ENCODE measurements at places on chromosomes 4 and X.

GRCh38 chr4:54417476-54417875, 188.4 kb downstream of the PDGFRA start:
- no peak for DNase-seq

DNA sequence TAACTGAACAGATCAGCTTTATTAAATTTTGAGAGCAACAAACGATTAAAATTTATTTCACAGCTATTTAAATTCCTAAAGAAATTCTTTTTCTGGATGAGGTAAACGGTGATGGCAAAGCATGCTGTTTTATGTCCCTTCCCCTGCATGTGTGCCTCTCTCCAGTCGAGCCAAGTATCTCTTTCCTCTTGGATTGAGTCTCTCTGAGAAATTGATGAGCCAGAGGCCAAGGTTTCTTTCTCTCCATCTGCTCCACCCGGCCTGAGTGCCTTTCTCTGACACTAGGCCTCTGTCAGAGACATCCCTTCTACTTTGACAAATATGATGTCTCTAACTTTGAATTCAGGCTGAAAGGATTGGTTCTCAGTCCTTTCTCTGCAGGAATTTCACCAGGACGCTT, 42.6 kb upstream of the PARM1 start:
- DNase-seq, result peak; percentile 24

GRCh38 chr4:7427831-7428260, 6.9 kb downstream of the PSAPL1 start:
- no peak for DNase-seq

DNA sequence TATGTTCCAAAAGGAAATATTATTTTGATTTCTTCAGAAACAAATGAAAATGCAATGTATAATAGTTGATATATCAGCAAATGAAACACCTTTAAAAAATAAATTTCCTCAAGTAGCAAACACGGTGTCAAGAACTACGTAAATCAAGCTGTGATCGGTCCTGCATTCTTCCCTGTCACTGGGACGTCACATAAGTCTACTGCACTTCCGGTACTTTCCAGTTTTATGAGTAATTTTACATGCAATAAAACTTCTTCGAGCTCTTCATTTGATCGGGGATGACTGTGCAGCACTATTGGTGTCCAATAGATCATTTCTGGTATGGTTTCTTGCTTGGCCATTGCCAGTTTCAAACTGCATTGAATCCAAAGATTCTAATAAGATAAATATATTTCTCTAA, 114.0 kb upstream of the VEGFC start:
- no peak for DNase-seq

- DNase-seq, result no peak
These were observed 79.2 kb upstream of the HS3ST1 start for GRCh38 chr4:11507920-11508319.

- peak; percentile 9 for DNase-seq
These were observed 1.2 kb downstream of the NLGN4X start for GRCh38 chrX:6227453-6227835.

DNA sequence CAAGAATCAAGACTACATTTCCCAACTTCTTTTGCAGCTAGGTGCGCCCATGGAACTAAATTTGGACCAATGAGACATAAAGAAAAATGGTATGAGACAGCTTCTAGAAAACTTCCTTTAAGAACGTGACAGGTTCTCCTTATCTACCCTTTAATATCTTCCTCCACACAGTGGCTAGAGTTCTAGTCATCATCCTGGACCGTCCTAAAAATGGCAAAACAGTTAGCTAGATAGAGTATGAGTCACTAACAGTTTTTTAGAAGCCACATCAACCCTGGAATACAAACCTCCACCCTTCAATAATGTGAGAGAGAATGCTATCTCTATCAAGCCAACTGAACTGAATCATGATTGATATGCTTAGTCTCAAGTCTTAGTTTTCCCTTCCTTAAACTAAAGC, 267.9 kb upstream of the SLC7A11 start:
- no peak for DNase-seq

DNA sequence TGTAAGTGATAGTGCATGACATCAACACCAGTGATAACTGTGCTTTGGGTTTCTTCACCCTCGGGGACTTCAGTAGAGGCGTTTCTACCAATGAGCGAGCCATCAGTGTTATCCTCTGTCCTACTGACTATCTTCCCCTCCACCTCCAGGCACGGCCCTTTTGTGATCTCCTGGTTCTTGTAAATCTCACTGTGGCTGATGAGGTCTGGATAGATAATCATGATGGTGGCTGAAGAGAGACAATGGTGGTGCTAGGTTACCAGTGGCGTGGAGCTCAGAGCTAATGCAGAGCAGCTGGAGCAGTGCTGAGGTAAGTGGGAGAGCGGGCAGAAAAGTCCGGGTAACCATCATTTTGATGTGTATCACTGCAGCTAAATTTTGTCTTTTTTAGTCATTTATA, 816.6 kb downstream of the GLUD2 start:
- no peak for DNase-seq
